NAMALWA (cell line): ENCODE measurements at places on chromosomes 5 and 9.

DNA sequence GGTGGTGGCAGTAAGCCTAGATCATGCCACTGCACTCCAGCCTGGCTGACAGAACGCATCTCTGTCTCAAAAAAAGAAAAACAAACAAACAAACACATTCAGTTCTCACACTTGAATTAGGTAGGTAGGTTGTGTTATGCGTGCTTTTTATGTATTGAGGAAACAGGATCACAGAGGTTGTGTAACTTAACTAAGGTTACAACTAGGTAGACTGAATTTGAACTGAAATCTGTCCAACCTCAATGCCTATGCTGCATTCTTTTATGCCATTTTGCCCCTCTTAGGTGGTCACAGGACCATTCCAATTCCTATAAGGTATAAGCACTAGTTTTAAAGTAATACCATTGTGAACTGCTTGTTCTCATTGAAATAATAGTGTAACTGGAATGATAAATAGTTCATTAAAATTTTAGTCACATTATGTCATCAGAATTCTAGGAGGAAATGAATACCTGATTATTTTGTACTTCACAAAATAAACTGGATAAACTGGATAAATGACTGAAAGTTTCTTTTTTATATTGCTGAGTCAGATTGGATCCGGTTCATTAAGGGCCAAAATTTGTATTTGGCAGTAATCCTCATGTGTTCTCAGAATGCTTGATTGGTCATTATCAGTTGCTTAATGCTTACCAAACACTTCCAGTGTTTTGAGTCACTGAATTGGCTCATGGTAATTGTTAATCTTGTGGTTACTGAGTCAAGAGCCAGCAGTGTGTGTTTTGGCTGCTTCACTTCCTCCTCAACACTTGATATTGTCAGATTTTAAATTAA lies 7.1 kb downstream of the UBAP1 start:
- DNase-seq = peak; percentile 48

DNA sequence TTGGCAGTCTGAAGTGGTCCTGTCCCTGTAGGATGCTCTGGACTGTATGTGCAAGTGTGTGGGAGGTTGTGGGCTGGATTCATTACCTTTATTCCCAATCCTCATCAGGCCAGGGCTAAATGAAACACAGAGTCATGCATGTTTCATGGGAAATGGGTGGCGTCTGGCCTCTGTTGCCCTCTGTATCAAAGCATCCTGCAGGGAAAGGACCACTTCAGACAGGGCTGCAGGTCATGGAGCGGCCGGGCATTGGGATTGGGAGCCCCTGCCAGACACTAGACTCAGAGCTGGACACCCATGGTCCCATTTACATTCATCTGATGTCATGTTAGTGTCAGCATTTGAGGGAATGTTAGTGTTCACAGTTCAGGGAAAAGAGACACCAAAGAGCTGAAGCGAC lies 53.8 kb downstream of the UBE2QL1 start:
- no peak for DNase-seq

DNA sequence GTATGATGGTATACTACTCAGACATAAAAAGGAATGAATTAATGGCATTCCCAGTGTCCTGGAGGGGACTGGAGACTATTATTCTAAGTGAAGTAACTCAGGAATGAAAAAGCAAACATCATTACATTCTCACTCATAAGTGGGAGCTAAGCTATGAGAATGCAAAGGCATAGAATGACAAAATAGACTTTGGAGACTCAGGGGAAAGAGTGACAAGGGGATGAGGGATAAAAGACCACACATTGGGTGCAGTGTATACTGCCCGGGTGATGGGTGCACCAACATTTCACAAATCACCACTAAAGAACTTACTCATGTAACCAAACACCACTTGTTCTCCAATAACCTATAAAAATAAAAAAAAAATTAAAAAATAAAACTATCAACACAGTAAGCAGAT lies 587.3 kb upstream of the RGMB start:
- no peak for DNase-seq

GRCh38 chr5:76040806-76041205 lies 42.4 kb upstream of the SV2C start:
- DNase-seq = no peak

- DNase-seq = no peak
Measured at GRCh38 chr5:90601468-90601867, 42.9 kb downstream of the ADGRV1 start.

DNA sequence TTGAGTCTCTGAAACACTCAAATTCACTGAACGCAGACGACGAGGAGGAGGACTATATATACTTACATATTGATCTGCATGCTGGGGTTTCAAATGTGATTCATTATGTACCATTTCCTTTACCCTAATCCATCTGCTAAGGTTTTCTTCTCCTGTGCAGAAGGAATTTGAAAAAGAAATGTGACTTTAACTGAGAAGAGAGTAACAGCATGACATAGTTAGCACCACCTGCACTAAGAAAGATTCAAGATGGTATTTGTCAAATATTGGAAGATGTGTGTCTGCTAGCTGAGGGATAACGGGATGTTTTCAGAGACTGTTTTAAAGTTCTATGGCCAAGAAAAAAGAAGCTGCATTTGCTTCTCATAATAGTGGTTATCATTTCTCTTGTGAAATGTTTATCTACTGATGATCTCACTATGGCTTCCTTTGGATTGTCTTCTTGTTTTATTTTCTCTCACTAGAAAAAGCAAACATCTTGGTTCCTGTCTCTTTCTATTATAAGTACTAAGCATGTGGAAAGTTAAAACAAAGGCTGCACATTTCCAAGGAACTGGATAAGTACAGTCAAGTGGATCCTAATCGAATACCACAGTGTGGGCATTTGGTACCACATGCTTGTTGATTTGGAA lies 89.8 kb upstream of the TLE4 start:
- DNase-seq = no peak

DNA sequence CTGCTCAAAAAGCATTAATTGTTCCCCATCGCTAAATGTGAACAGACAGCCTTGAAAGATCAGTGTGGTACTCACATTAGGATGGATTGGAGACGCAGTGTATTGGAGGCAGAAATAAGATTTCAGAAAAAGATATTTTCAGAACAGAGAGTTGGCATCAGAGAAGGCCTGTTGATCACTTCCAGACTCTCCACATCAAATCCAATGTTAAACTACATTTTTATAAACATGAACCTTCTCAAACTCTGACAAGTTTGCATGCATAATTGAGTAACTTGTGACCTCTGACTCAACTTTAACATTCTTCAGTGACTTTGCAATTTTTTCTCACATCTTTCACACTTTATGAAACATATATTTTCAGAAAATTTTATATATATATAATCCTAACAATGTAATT lies 919.6 kb upstream of the SEMA6A start:
- no peak for DNase-seq

DNA sequence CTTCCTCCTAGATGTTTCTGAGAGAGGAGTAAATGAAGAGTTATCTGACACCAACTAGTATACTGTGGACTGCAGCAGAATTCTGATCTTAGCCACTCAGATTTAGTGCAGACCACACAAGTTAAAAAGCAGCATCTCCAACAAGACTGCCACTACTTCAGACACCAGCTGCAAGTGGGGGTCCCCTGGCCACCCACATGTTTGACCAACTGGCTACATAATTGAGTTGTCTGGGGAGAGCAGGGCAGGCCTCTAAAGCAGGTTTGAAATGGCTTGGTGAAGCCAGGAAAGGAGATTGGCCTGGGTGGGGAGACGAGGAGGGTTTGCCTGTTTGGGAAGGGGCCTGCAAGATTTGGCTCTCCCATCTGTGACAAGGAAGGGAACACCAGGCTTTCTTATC lies 40.5 kb upstream of the FAM81B start:
- no peak for DNase-seq

GRCh38 chr9:13269589-13270452 lies 9.7 kb downstream of the MPDZ start:
- DNase-seq = no peak

GRCh38 chr9:81741103-81741502 lies 51.8 kb upstream of the TLE1 start:
- no peak for DNase-seq

DNA sequence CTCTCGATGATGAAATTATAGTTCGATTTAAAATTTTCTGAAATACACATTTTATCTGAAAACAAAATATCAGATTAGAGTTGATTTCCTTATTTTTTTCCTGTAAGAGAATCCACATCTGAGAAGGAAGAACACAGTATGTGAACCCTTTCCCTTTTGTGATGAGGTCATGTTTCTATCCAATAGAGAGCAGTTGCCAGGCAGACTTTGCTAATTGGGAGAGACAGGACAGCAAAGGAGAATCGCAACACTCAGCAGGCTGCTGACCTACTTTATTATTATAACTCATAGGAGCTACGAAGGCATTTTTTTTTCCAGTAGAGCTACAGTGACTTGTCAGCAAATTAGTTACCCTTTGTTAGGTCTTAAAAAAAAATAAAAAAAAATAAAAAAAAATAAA lies 242.1 kb downstream of the HCN1 start:
- DNase-seq = peak; percentile 38

- DNase-seq = no peak
Measured at GRCh38 chr5:89277816-89278215, 394.8 kb upstream of the MEF2C start.

DNA sequence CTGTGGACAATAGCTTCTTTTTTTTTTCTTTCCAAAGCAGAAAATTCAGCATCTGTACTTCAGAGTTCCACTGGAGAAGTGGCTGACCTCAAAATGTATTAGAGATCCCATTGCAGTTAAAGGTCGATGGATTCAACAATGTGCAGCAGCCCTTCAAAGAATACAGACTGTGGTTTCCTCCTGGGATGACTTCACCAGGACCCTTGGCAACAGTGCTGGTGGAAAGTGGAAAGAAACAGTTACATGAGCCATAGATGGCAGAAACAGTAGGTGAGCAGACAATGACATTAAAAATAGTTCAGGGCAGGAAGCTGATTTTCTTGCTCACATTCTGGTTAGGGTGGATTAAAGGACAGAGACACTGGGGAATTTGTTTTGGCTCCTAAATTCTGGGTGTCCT lies 62.4 kb downstream of the SLC28A3 start:
- no peak for DNase-seq

- no peak for DNase-seq
Measured at GRCh38 chr9:123111427-123112014, 78.1 kb downstream of the GPR21 start.

DNA sequence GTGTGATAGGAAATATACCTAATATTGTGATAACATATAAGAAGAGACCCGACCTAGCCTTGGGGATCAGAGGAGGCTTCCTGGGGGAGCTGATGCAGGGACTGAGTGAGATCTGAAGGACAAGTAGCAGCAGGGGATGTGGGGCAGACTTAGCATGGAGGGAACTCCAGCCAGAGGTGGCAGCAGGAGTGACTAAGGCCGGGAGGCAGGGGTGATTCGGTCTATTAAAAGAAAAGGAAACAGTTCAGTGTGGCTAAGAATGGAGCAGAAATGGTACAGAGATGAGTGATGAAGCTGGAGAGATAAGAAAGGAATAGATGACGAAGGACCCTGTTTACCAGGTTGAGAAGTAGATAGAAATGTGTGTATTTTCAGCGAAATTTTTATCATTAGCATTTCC lies 408.8 kb downstream of the ENC1 start:
- DNase-seq = no peak

GRCh38 chr9:94144394-94144793 lies 60.1 kb downstream of the PTPDC1 start:
- DNase-seq = no peak

GRCh38 chr9:137610944-137611343 lies 5.5 kb downstream of the ARRDC1 start:
- no peak for DNase-seq

DNA sequence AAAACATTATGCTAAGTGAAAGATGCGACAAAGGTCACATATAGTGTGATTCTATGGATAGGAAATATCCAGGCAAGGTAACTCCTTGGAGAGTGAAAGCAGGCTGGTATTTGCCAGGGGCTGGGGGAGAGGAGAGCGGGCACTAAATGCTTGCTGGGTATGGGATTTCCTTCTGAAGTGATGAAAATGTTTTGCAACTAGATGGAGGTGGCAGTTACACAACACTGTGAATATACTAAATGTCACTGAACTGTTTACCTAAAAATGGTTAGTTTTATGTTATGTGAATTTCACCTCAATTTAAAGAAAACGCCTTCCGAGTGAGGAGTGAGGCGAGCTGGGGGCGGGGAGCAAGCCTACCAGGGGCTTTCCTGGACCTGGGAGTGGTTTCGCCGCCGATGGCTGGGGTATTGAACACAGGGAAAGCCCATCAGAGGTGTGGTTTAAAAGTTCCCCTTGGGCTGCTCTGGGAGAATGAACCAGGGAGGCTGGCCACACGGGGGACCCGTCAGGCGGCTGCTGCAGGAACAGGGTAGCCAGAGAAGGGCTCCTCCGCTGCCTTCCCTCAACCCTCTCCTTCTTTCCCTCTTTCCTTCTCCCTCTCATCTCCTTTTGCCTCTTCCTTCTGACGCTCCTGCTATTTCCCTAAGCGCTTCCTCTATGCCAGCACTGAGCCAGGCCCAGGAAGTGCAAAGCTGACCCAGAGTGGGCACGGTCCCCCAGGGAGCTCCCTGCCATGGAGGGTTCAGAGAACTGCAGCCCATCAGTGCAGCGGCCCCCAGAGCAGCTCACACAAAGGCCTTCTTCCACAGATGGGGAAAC lies 4.9 kb downstream of the AKNA start:
- DNase-seq = no peak

DNA sequence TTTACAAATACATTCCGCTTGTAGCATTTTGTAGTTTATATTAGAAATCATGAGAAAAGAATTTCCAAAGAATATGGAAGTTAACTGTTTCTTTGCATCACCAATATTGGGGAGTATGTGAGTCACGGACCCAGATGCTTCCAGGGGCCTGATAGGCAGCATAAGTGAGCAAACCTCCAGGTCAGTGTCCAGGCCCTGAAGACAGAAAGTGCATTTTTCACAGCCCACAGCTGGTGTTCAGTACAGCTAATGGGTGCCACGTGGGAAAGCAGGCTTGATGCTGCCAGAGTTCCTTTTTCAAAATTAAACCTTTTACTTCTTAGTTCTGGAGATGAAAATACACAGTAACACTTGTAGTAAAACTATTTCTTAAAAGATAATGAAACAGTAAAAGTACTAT lies 454.4 kb upstream of the ACTBL2 start:
- no peak for DNase-seq
